Non-pigmented ciliary epithelial cell (primary cell): ENCODE measurements at places on chromosomes 6 and 20.
A peak's percentile ranks its signal among the peaks of the same experiment; 100 is the strongest.

GRCh38 chr6:108168501-108169463, 3.0 kb downstream of the NR2E1 start:
- no peak for DNase-seq

- no peak for DNase-seq
These were observed 25.6 kb downstream of the SNX9 start for GRCh38 chr6:157848693-157849092.

DNA sequence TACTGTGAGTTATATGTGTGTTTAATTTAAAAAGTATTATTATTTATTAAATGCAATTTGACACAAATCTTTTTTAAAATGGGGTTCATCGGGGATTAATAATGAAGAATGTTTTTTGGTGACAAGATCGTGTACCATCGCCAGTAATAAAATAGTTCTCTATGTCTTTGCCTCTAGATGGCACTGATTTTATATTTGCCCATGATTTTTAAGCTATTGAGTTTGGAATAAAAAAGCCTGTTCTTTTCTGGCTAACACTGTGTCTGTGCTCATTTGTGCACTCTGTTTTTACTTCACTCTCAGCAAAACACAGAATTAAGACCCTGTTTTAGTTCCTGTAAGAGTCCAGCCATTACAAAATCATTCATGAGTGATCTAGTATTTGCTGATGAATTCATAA, 127.0 kb downstream of the FARS2 start:
- no peak for DNase-seq

- no peak for DNase-seq
These were observed 39.0 kb upstream of the PTPN1 start for GRCh38 chr20:50471231-50471630.

DNA sequence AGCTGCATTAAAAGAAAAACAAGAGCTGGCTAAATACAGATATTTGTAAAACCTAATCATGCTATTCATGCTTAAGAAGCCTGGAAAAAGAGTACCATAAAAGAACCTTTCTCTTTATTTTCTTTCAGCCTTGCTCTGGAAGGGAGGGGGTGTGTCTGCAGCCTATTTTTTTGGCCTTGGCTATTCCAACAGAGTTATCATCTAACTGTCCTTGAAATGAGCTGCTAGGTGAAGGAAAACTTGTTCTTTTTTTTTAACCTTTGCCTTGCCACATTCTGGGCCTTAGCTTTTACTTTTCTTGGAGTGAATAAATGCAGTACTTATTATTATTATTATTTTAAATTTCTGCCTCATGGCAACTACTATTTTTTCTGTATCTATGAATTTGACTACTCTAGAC, 224.9 kb upstream of the SYNCRIP start:
- DNase-seq, result no peak

DNA sequence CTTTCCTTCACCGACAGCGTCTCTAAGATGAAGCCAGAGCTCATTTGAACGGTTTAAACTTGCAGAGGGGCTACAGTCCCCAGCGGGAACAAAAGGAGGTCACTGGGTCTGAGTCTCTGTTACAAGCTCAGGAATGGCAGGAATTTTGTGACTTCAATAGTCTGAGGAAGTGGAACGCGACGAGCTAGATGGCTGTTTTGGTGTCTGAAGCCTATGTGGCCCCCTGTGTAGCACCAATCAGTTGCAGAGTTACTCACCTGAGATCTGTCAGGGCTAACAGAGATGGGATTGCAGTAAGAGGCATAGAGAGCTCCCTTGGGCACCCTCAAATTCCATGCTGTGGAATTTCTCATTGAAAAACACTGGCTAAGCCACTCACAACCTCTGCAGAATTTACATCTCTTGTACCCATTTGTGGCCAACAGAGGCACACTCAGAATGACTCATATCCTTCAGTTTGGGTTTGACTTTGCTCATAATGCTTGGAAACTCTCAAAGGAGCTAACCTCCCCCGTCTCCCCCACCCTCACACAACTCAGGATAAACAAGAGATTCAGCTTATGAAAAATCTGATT, 7.1 kb upstream of the TCP11 start:
- DNase-seq, result peak; percentile 24

GRCh38 chr20:61765871-61766654, 299.6 kb downstream of the TAF4 start:
- no peak for DNase-seq

DNA sequence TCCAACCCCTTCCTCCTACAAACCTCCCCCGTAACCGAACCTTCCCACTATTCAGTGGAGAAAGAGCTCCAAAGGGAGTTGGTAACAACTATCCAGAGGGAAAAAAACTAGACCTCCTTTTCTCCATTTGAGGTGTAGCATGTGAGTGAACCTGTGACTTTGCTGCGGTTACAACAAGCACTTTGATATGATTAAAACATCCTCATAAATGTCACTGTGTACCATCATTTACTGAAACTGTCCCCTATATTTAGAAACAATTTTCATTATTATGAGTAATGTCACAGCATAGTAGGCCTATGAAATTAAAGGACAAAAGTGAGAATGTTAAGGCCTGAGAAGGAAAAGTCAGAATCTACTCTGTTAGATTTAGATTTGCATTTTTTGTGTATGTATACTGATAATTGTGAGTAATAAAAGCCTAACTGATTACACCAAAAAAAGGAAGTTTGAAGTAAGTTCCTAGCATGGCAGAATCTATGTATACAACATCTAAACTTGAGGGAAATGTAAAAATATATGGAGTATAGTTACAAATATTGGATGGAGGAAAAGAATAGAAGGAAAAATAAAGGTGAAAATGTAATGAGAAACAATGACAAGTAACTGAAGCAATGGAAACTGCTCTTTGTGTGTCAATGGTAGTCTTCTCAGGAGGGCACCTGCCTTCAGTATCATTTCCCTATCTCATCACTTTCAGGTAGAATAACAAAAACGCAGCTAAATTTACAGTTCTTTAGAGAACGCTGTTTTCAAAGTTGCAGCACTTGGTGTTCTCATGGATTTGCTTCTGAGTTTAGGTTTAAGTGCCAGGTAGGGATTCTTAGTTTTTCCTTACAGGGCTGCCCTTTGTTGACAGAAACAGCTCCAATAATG, 145.9 kb downstream of the IMPG1 start:
- DNase-seq, result no peak

DNA sequence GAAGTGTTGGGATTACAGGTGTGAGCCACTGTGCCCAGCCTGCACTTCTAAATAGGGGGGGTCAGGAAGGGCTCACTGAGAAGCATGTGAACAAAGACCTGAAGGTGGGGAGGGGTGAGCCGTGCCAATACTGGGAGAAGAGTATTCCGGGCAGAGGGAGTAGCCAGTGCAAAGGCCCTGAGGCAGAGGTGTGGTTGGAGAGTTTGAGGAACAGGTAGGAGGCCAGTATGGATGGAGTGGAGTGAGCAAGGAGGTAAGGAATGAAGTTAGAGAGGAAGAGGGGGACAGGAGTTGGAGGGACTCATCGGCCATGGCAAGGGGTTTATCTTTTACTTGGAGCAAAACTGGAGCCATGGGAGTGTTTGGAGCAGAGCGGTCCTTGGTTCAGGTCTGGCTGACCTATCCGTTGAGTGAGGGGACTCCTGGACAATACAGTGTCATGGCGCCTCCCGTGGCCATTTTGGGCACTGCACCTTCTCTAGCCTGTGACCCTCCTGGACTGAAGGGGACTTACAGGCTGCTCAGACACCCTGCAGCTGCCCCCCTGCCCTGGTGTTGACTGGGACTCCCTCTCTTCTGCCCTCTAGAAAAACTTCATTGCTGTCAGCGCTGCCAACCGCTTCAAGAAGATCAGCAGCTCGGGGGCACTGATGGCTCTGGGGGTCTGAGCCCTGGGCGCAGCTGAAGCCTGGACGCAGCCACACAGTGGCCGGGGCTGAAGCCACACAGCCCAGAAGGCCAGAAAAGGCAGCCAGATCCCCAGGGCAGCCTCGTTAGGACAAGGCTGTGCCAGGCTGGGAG, 12.1 kb downstream of the FOXS1 start:
- DNase-seq, result no peak

GRCh38 chr6:96743496-96743895, 93.8 kb downstream of the GPR63 start:
- DNase-seq, result no peak

- no peak for DNase-seq
These were observed 72.1 kb downstream of the GFRAL start for GRCh38 chr6:55399351-55399750.
